ENCODE measurements at places on chromosomes 7 and 10.

DNA sequence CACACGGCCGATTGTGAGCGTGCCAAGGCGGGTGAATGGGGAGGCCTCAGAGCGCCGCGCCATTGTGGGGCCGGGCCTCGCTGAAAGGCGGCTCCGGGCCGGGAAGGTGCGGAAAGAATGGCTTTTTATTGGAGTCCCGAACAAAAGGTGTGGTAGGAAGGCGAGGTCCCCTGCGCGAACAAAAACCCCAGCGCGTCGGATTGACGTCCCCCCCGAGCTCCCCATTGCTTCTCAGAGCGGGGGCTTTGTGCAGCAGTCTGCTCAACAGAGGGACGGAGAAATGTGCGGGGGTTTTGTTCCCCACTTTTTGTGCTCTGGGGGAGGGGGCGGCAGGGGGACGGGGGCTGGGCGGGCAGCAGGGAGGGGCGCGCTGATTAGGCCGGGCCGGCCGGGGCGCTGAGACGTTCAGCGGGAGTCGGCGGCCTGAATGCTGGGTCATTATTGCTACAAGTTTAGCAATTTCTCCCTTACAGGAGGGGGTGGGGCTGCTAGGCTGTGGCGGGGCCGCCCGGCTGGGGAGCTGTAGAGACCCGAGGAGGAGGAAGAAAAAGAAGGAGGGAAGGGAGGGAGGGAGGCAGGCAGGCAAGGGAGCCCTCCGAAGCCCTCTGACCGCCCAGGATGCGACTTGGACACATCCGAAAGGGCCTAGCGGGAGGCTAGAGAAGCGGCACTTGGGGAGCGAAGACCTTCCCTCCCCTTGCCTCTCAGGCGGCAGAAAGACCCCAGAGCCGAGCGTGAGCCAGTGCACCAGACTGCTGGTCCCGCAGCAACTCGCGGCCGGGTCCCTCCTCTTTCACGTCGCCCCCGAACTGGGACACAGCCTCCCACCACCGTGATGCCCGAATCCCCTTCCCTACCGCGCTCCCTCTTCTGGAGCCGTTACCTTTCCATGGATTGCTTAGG is 4.6 kb downstream of the NKX2-3 start:
- no peak for DNase-seq

- no peak for DNase-seq
Measured at GRCh38 chr7:135375908-135376699, 133.8 kb downstream of the CNOT4 start.

- DNase-seq = no peak
Measured at GRCh38 chr7:348480-348844, 58.5 kb downstream of the FOXL3 start.

DNA sequence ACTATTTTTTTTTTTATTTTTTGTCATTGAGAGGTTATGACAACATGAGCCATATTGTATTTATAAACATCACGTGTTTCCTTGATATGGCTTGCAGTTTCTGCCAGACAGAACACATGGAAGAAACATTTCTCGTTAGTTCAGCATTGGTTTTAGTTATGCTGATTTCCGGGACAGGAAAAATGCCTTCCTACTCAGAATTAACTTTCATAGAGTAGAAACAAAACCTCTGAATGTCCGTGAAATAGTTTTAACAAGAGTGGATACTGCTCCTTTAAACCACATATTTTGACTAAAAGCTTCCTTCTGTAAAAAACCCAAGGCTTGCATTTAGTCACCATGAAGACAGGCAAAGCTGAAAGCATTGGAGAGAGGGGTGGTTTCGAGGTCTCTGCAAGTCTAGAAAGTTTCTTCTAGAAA is 240.4 kb downstream of the KIAA1217 start:
- no peak for DNase-seq

GRCh38 chr10:110149259-110149658 is 58.1 kb upstream of the MXI1 start:
- DNase-seq = peak; percentile 94

DNA sequence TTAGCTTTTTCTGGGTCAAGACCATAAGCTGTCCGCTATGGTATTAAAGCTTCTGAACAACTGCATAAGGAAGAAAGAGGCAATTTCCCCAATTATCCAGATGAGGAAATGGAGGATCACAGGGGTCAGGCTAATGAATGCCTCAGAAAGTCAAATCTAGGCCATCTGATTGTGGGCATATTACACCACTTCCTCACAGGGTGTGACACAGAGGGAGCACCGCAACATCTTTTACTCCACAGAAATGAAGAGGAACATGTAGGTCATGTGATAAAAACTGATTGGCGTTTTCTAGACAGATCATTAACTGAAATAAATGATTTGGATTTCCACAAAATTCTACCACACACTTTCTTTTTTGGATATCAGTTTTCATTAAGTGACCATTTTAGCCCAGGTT is 384.4 kb downstream of the PARD3 start:
- no peak for DNase-seq

DNA sequence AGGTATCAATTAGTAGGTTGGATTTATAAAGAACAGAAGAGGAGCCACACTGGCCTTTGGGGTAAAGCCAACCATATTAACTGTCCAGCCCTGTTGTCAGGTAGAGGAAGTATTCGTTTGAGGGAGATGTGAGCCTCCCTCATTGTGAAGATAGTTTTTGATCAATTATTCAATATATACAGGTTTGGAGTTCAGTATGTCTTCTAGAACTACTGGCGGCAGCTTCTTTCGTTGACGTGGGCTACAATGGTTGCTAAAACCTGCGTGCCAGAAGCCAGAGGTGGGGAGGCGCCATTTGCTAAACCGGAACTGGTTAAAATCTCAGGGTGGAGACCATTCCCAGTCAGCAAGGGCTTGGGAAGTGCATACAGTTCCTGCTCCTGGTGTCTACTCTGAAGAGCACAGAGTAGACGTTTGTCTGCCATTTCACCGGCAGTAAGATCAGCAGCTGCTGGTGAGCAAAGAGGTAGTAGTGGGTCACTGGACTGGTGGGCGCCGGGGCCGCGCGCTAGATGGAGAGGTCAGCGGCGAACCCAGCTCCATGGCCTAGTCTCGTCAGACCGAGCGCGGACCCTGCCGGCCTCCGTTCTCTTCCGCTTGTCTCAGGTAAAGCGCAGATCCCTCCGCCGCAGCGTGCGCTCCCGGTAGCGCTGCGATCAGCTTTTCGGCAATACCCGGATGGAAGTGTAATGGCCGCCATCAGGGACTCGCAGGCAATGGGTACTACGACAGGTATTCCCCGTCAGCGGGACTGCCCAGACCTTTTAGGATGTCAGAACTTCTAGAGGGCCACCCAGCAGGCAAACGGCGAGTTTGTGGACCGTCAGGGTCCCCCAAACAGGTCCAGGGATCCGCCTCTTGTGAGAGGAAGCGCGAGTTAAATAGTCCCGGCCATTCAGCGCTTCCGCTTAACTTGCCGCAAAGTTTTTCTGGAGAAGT is at the start of gene ZNF518A:
ZNF518A (plus strand) TSS at position 911 of the 939 bp plus-strand sequence. CDS start 26,026 bp downstream, outside the sequence.
- DNase-seq = peak; percentile 94

DNA sequence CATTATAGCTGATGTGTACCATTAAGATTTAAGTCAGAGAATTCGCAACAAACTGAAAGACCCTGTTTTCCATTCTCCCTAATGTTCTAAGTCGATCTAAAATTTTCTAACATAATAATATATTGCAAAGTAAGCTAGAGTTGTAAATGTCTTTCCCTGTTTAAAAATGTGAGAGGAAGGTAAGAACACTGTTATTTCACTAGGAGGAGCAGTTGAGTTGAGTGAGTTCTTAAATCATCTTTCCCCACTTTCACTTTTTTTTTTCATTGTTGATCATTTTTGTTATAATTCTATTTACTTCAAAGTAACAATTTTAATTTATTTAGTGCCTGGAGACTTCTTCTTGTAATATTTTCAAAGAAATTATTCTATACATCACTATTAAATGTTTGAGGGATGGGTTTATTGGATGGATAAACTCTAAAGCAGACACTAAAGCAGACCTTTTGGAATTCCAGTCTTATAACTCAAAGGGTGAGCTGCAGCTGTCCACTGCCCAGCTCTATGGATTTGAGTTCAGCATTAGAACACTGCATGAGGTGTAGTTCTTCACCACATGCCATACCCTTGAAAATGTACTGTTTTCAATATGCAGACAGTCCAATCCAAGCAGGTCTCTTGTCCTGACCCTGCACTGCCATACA is 181.3 kb upstream of the FZD1 start:
- DNase-seq = peak; percentile 13

- DNase-seq = no peak
Measured at GRCh38 chr10:106439366-106439765, 725.1 kb downstream of the SORCS1 start.

- no peak for DNase-seq
Measured at GRCh38 chr7:111864291-111864976, 302.1 kb upstream of the IMMP2L start.

GRCh38 chr10:84214612-84215235 is 10.6 kb downstream of the LRIT2 start:
- peak; percentile 57 for DNase-seq

- DNase-seq = no peak
Measured at GRCh38 chr7:10034843-10035556, 938.7 kb upstream of the PHF14 start.

GRCh38 chr10:13072339-13072738 is 27.6 kb upstream of the OPTN start:
- no peak for DNase-seq

DNA sequence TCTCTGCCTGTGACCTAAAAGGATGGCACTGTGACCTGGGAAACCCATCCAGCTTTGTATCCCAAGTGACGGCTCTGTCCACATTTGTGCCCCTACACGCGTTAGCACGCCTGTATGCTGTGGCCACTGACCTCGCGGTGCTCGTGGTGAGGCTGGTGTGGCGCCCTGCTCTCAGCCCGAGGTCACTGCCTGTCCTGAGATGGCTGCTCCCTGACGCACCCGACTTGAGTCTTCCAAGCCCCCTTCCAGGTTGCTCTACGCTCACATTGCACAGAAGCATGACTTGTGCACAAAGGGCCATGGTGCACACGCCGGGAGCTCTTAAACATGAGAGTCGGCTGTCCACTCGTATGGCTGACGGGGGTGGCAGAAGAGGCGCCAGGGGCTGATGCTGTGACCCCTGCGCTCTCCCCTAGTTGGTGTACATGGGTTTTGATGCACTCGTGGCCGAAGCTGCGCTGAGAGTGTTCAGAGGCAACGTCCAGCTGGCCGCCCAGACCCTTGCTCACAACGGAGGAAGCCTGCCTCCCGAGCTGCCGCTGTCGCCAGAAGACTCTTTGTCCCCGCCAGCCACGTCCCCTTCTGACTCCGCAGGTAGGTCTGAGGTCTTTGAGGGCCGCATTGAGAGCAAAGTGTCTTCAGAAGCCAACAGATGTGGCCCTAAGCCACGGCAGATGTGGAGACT is 33.5 kb downstream of the WDR86 start:
- DNase-seq = no peak

GRCh38 chr7:70347463-70348254 is 749.4 kb downstream of the AUTS2 start:
- DNase-seq = no peak

DNA sequence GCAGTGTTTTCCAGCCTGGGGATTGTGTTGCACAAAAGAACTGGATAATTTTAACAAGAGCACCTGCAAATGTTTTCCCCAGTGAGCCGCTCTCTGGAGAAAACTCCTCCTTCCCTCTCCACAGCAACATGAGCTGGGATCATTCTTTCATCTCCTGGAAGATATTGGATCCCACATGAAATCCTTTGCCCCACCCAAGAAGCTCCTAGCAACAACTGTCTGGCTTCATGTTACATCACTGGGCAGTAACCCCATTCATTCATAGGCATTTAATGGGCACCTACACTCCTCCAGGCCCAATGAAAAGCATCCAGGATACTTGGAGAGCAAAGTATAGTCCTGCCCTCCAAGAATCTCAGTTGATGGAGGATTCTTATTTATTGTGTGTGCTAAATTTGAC is 27.2 kb downstream of the LSM5 start:
- DNase-seq = no peak

- DNase-seq = no peak
Measured at GRCh38 chr7:74418538-74418937, 35.2 kb upstream of the GTF2IRD1 start.

DNA sequence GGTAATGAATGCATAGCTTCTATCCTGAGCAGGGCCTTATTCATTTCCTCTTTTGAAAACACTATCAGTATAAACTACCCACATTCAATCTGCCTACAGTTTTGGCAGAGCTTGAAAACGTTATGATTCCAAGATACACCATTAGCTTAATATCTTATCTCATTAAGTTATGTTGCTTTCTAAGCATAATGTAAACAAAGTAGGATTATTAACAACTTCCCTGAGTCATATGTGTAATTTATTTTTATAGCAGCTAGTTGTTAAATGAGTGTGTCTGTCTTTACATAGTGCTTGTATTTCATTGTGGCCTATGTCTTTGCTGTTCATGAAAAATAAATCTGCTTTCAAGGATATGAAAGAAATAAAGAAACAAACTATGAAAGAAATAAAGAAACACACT is 106.2 kb upstream of the DLX6 start:
- no peak for DNase-seq

DNA sequence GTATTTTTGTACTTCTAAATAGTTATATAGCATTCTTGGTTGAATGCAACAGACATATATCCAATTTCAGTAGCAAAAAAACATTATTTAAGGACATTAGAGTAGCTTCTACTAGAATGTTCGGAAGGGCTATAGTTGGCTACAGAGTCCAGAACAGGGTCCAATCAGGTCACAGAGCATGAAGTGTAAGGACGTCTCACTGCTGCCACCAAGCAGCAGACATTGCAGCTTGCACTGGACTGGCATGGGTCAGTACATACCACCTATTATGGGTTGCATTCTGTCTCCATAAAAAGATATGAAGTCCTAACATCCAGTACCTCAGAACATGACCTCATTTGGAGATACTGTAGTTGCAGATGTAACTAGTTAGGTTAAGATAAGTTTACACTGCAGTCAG is 87.3 kb downstream of the LHFPL3 start:
- no peak for DNase-seq

GRCh38 chr10:672203-672602 is 17.3 kb downstream of the DIP2C start:
- DNase-seq = no peak

DNA sequence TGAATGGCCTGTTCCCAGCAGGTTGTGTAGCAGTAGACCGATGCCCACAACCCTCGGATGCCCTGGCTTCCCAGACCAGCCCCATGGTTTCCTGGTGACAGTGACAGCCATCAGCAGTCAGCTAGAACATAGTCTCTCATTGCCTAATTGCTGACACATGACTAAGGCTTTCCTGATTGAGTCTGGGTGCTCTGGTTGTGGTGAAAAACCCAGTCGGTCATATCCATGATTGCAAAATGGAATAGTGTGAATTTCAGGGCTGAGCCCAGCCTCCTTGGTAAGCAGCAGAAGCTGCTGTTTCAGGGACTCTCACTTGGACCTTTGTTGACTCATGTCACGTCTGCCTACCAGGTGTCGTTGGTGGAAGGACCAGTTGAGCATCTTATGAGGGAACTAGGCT is 36.6 kb downstream of the POR start:
- no peak for DNase-seq

DNA sequence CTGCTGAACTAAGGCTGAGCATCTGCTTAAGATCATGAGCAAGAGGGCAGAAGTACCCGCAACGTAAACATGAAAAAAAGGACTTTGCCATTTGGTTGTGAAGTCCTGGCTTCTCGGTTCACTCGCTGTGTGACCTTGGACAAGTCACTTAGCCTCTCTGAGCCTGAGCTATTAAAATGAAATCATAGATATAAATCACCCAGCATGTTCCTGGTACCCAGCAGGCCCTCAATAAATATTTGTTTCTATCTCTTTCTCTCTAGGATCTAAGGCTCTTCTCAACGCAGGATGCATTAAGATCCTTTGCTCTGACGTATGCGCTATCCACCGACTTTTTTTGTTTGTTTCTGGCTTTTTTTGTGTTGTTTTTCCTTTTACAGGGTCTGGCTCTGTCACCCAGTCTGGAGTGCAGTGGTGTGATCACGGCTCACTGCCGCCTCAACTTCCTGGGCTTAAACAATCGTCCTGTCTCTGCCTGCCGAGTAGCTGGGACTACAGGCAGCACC is 6.7 kb downstream of the HIP1 start:
- DNase-seq = no peak

All from hematopoietic multipotent progenitor cell treated with erythropoietin and hydrocortisone succinate and interleukin-3 and kit ligand, for 8 days (in vitro differentiated cells).